Activated CD8-positive, alpha-beta T cell treated with anti-CD3 and anti-CD28 coated beads, Interleukin-2, amount 10 ng/mL, durations not matched to agents 7 days and 5 days (primary cell): ENCODE measurements at places on chromosomes 11 and 22.
A peak's percentile ranks its signal among the peaks of the same experiment; 100 is the strongest.

DNA sequence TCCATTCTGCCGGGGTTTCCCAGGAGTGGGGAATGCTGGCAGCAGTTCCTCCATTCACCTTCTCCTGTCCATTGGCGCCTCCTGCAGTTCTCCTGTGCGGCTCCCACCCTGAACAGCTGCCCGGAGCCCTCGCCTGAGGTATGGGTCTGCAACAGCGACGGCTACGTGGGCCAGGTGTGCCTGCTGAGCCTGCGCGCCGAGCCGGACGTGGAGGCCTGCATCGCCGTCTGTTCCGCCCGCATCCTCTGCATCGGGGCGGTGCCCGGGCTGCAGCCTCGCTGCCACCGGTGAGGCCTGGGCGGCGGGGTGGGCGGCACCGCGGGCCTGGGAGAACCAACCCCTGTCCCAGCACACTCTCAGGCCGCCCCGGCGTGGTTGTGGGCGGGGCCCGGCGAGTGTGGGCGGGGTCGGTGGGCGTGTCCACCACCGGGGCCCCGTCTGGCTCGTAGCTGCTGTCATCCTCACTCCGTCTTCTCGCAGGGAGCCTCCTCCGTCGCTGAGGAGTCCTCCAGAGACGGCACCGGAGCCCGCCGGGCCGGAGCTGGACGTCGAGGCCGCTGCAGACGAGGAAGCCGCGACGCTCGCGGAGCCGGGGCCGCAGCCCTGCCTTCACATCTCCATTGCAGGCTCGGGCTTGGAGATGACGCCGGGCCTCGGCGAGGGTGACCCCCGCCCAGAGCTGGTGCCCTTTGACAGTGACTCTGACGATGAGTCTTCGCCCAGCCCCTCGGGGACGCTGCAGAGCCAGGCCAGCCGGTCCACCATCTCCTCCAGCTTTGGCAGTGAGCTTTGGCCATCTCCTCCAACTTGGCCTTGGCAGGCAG lies 14.0 kb upstream of the RELT start:
- no peak for DNase-seq
- no peak overlapping the region for H3K27ac ChIP-seq
- H3K4me1 ChIP-seq = peaks cover 27% of the 10 kb centered on the region
- no peak overlapping the region for H3K4me3 ChIP-seq
- H3K36me3 ChIP-seq = no peaks in the 10 kb centered on the region

- H3K27me3 ChIP-seq = no peaks in the 10 kb centered on the region
- H3K36me3 ChIP-seq = no peaks in the 10 kb centered on the region
- peak overlapping the region; percentile 26 for H3K4me3 ChIP-seq
- peaks cover 16% of the 10 kb centered on the region for H3K4me1 ChIP-seq
- peak; percentile 39 for DNase-seq
- H3K27ac ChIP-seq = peak overlapping the region; percentile 83
Observed at GRCh38 chr11:78039919-78040671, 17.0 kb upstream of the KCTD14 start.

- peaks cover 42% of the 10 kb centered on the region for H3K4me1 ChIP-seq
- H3K36me3 ChIP-seq = peaks cover 26% of the 10 kb centered on the region
- no peak for DNase-seq
Observed at GRCh38 chr11:68461575-68461917, 994 bp downstream of the PPP6R3 start.

DNA sequence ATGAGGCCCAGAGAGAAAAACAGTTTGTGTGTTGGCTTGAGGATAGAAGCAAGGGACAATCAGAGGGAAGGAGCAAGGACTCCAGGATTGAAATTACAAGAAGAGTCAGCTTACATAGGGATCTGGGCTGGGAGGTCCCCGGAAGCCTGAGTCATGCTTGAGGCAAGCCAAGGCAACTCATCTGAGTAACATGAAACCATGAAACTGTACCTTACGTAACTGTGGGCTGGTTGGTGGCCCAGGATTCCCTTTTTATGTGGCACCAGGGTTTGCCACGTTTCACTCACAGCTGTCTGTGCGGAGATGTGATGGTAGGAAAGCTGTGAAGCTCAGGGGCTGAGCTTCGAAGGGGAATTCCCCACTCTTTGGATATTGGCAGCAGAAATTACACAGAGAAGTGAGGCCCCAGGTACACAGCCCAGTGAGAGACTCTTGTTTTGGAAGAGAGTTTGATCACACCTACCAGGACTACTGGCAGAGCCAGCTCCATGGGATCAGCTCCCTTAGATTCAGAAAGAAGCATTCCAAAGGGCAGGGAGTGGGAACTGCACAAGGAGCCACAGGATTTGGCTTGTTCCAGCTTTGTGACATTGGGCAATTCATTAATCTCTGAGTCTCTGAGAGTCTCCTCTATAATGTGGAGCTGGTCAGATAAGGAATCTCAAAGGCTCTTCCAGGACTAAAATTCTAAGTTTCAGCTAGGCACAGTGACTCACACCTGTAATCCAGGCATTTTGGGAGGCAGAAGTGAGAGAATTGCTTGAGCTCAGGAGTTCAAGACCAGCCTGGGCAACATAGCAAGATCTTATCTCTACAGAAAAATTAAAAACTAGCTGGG lies 7.8 kb downstream of the SLC5A1 start:
- H3K27me3 ChIP-seq = peaks cover 53% of the 10 kb centered on the region
- peak overlapping the region; percentile 27 for H3K27ac ChIP-seq
- H3K4me3 ChIP-seq = no peak overlapping the region
- peak; percentile 62 for DNase-seq
- no peaks in the 10 kb centered on the region for H3K36me3 ChIP-seq

GRCh38 chr11:69791276-69792180 lies 16.4 kb upstream of the FGF4 start:
- H3K36me3 ChIP-seq = no peaks in the 10 kb centered on the region
- no peak overlapping the region for H3K4me3 ChIP-seq
- H3K4me1 ChIP-seq = no peaks in the 10 kb centered on the region
- H3K27me3 ChIP-seq = no peaks in the 10 kb centered on the region

GRCh38 chr11:709109-709997 lies 3.3 kb downstream of the EPS8L2 start:
- H3K4me3 ChIP-seq = no peak overlapping the region
- H3K27me3 ChIP-seq = peaks cover 8% of the 10 kb centered on the region
- no peak overlapping the region for H3K27ac ChIP-seq
- peaks cover 8% of the 10 kb centered on the region for H3K4me1 ChIP-seq
- no peak for DNase-seq

DNA sequence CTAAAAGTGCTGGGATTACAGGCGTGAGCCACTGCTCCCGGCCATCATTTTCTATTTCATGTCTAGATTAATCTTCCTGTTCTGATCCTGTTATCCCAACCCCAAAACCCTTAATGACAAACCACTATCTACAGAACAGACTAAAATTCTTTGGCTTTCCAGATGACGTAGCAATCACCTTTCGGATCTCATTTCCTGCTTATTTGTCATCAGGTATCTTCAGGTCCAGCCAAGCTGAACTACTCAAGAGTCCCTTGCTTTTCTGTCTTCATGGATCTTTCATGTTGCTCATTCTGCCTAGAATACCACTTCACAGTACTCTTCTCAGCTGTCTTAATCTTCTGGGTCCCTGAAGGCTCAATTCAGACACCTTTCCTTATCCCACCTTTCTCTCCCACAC lies 27.4 kb upstream of the IPO7 start:
- no peaks in the 10 kb centered on the region for H3K36me3 ChIP-seq
- no peak for DNase-seq
- H3K4me1 ChIP-seq = peaks cover 7% of the 10 kb centered on the region
- H3K4me3 ChIP-seq = no peak overlapping the region

- H3K27me3 ChIP-seq = peaks cover 22% of the 10 kb centered on the region
- H3K4me3 ChIP-seq = no peak overlapping the region
- H3K27ac ChIP-seq = no peak overlapping the region
Observed at GRCh38 chr22:36734171-36735058, 30.9 kb upstream of the CACNG2 start.

- no peaks in the 10 kb centered on the region for H3K27me3 ChIP-seq
- H3K36me3 ChIP-seq = peaks cover 34% of the 10 kb centered on the region
- peak within 1 kb of the TSS; percentile 93 for H3K27ac ChIP-seq
- peak within 1 kb of the TSS; percentile 97 for H3K4me3 ChIP-seq
- peaks cover 47% of the 10 kb centered on the region for H3K4me1 ChIP-seq
Observed at GRCh38 chr11:57567515-57568329, at the start of gene UBE2L6. Gene UBE2L6 (minus strand): TSS chr11:57567672. CDS start chr11:57567611, 61 bp downstream.
